ENCODE measurements at places on chromosomes 4 and X.
A peak's percentile ranks its signal among the peaks of the same experiment; 100 is the strongest.

DNA sequence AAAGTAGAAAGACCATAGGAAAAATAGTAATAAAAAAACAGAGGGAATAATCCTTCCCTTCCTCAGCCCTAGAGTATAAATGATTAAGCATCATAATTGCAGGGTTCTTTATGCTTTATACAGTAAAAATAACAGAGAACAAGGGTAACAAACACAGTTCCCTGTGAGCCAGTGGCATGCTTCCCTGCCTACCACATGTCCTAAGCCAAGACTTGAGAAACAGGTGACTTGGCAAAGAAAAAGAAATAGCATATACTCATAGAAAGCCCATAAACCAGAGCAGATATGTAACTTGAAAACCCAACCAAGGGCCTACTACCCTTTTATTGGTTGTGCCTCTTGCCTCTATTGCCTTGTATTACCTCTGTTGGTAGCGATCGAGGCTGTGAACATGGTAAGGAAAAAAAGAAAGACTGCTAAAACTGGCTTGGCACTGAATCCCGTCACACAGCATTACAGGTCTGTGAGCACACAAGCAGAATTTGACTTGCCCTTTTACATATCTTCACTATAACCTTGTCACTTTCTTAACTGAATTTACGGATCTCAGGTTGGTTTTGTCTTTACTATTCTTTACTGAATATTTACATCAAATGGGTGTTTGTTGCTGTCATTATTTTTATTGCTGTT, 30.9 kb upstream of the MYOZ2 start:
- DNase-seq, result no peak

DNA sequence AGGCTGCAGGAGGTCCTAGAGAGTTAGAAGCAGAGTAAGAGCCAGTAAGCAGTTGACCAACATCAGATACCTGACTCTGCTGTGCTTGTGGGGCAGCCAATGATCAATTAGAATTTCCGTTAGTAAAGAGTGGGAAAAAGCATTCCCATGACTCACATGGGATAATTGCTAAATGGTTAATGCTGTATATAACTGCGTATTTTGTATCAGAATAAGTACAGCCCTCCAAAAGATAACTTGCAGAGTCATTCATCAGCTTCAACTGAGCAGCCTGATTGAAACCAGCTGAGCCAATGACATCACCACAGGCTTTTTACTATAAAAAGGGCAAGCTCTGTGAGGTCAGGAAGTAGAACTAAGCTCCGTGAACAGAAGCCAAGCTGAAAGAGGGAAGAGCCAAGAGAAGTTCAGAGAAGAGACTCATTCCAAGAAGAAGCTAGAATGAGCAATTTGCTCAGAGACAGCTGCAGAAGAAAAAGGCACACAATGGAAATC, 67.9 kb downstream of the PPP3CA start:
- no peak for DNase-seq

DNA sequence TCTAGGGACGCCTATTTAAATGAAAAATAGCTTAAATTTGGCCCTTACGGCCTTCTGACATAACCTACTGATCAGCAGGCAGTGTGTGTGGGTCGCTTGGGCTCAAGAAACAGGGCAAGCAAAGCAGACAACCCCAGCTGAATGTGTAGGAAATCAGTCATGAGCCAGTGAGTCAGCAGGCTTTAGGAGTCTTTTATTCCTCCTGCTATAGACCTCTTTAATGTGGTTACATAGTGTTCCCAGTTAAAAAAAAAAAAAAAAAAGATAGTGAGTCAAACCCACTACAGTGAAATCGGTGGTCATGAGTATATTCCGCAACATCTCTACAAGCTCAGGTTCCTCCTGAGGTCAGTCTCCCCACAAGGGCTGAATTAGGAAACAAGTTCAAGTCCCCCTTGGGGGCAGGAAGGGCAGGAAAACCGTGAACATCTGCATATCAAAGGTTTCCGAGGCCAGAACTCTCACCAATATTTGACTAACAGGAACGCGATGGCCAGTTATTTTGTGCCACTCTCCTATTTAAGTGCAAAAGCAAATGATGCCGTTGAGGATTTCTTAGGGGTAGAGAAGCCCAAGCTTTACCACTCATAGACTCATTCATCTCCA, 32.7 kb downstream of the ACSL1 start:
- no peak for DNase-seq

DNA sequence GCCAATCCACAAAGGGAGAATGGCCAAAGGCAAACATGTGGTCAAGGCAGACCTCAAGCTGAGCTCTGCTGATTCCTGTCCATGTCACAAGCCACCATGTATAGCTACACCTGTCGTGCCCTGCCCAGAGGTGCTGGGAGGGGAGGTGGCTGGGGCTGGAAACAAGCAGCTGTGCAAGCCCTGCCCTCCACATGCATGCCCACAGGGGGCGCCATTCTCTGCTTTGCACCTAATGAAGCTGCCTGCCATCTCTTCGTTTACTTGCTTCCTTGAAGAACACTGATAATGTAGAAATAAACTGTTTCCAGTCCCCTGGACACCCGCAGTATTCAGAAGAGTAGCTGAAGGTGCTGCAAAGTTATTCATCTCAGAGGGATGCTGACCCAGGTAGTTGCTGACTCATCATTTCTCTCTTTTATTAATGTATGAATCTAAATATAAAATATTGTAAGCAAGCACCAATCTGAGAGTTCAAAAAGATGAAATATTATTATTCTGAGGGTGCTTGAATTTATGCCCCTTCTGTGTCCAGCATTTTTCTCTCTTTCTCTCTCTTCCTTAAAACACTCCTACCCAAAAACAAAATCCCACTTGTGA, 278.6 kb downstream of the ADGRA3 start:
- no peak for DNase-seq

DNA sequence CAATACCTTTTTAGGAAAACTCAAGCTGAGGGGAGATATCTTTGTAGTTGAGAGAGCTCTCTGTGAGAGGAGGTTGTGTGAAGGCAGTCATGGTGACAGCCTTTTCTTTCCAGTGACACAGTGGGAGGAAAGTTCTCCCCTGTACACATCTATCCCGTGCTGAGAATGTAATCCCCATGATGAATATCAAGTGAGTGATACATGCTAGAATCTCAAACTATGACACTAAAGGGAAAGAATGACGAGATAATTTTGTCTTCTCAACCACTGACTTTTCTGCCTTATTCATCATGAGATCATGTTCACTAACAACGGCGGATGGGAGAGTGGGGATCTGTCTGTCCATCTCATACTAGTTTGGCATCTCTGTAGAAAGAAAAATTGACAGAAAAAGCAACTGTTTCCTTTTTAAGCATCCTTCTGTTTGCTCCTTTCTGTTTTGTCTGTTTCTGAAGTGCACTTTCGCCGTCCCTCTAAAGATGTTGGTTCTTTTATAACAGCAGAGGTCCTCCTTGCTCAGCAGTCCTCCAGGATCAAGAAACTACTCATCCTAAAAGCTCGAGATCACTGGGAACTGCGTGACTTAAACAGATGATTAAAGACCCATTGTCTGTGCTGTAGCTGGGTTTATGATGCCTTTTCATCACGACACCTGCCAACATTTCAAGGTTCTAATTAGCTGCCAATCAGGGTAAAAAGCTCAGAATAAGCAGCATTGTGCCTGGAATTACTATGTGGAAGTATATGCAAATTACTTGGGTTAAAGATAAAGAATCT, 137.6 kb downstream of the DCK start:
- no peak for DNase-seq

DNA sequence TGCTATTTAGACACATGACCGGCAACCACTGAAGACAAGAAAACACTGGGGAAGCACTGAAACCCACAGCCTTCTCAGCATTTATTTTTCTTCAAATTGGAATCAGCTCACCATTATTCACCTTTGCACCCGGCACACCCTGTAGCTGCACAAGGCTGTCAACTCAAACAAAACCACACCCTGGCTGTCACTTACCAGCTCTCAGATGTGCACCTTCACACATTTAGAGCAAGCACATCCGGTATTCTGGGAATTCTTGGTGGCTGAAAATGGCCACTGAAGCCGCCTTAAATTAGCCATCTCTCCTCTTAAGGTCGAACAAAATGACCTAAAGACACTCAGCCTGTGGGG, 5.9 kb downstream of the ZFYVE28 start:
- DNase-seq, result peak; percentile 33

- no peak for DNase-seq
These were observed 87.8 kb downstream of the SPRY1 start for GRCh38 chr4:123484291-123484926.

DNA sequence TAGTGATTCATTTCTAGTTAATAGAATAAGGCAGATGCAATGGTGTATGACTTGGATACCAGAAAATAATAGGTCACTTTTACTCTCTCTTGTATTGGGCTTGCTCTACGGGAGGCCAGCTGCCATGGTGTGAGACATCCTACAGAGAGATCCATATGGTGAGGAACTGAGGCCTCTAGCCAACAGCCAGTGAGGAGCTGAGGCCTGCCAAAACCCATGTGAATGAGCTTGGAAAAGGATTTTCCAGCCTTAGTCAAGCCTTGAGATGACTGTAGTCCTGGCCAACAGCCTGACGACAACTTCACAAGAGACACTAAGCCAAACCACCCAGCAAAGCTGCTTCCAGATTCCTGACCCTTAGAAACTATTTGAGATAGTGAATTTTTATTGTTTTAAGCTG, 1300.2 kb downstream of the RAPGEF2 start:
- DNase-seq, result no peak

DNA sequence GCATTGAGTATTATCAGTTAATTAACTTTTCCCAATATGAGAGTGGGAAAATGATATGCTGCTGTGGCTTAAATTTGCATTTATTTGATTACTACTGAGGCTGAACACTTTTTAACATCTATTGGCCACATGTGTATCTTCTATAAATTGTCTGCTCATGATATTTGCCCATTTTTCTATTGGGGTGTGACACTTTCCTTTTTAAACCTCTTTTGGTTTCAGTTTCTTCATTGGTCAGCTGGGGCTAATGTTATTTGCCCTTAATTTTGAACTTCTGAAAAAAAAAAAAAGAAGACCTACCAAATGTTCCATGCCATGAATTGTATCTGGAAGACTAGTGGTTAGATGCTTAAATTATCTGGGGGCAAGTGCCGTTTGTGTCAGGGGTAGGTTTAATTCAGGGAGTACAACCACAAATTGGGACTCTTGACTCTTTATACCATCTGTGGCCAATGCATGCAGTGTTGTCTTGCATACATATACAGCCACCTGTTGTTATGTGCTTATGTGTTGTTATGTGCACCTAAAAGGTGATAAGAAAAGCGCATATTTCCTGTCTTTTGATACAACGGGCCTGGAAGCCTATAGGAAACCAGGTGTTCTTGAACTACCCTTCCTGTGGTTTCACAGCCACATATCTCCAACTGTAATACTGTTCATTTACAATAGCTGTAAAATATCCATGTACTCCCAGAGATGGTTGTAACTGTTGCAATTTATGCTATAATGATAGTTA, 49.0 kb downstream of the SH2D1A start:
- DNase-seq, result no peak

- DNase-seq, result no peak
These were observed 10.6 kb upstream of the H2AZ1 start for GRCh38 chr4:99960648-99961047.

DNA sequence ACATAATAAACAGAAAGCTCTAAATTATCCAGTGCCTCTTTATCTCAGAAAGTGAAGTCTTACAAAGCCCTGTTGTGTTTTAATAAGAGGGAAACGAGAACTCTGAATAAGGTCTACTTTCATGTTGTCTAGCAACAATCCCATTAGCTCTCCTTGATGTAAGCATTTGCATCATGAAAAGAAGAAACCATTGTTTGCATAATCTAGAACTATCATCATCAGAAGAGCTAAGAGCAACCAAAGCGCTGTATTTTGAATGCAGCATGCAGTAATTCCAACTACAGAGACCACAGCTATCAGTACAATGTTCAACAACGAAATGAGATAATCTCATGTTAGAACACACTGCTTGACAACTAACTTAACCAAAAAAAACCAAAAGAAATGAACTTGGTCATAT, 257.1 kb downstream of the CAMK2D start:
- no peak for DNase-seq

- no peak for DNase-seq
These were observed 115.1 kb upstream of the IL13RA1 start for GRCh38 chrX:118612290-118612689.

- no peak for DNase-seq
These were observed 248.9 kb downstream of the HS3ST1 start for GRCh38 chr4:11179796-11180195.

- no peak for DNase-seq
These were observed 77.7 kb downstream of the OPHN1 start for GRCh38 chrX:68355629-68355920.

GRCh38 chrX:132216806-132217202, 2.4 kb downstream of the RAP2C start:
- no peak for DNase-seq

DNA sequence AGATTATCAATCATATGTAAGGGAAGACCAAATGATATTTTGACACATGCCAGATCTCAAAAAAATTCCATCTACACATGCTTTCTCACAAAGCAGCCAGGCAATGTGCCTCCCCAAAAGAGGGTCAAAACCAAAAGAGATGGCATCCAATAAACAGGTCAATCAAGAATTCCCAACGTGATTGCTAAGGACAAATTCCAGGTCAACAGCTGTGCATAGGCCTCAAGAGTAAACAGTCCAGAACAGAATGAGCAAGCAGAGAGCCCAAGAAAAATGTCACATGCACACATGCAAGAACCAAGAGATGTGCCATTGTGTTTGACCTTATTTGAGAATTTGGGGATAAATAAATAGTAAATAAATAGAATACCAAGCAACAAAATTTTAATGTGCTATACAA, 136.7 kb downstream of the APBB2 start:
- DNase-seq, result no peak

DNA sequence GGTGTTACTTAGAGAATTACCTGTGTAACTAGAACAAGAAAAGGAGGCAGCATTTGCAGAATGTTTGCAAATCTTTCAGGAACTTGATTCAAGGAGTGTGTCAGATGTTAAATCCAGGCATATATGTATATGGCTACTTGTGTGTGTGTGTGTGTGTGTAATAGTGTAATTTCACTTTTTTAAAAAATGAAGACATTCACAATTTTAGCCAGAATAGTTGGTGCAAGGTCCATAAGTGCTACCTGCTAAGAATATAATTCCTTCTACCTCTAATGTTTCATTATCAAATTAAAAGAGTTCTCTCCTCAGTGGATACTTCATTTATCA, 158.0 kb downstream of the PALLD start:
- DNase-seq, result no peak

DNA sequence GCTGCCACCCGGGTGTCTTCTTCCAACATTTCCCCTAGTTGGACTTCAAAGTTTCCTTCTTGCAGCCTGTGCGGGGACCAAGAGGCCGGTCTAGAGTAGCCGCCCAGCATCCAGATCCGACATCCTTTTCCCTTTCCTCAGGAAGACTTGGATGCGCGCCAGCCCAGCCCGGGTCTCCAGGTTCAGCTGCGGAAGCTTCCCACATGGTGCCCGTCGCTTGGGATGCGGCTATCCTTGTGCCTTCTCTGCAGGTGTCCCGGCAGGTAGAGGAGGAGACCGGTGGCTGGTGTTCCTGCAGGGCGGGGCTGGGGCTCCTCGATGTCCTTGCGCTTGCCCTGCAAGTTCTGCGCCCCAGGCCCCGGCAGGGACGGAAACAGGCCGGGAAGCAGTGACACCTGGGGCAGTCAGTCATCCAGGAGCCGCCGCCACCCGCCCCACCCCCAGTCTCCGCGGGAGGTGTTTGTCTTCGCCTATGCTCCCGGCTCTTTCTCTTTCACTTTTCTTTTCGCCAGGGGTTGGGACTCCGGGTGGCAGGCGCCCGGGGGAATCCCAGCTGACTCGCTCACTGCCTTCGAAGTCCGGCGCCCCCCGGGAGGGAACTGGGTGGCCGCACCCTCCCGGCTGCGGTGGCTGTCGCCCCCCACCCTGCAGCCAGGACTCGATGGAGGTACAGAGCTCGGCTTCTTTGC, at the start of gene IL15:
TSS of gene IL15 (plus strand) at position 502 of the 689 bp plus-strand sequence. CDS start 82,882 bp downstream, outside the sequence.
- peak; percentile 20 for DNase-seq

Data from stimulated activated CD8-positive, alpha-beta memory T cell treated with anti-CD3 and anti-CD28 coated beads, Interleukin-7, amount 100 ng/mL, for 1 hour (primary cell).